ENCODE measurements at places on chromosomes 12 and 14.

GRCh38 chr12:57192920-57193319, 23.7 kb upstream of the NXPH4 start:
- DNase-seq, result no peak

DNA sequence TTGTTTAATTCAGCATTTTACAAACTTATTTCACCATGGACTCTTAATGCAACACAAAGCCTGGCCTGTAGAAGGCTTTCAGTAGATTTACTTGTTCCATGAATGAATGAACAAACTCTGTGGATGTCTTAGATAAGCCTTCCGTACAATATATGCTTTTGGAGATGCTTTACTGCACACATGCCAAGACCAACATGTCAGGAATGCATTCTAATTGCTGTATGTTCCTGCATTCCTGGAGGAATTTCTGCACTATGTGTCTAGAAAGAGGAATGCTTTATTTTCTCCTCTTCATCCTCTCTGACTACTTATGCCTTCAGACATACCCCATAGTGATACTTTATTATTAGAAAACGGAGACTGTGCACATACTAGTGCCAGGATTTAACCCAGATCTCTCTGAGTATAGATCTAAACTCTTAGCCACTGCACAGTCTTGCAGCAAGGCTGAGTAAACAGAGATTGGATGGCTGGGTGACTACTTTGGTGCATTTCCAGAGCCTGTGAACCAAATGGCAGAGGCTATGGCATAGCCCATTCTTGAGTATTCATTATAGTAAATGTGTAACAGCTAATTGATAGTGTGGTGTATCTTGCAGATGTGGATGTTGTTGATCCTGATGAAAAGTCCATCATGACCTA, 108.2 kb downstream of the SYNE2 start:
- no peak for DNase-seq

DNA sequence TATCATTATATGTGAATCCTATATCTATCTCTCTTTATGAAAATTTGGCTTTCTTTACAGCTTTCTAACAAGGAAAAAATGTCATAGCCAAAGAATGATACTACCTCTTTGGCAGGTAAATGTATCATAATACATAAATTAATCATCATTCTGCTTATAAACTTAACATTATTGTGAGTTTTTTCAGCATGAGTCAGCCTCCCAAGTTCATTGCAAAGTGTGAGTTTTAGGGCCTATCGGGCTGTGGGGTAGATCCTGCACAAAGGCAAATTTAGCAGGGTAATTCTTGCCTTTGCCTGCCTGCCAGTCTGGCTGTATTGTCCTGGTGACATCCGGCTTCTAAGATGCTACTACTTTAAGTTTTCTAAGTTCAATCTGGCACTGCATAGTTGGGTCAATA, 412.6 kb downstream of the MDGA2 start:
- DNase-seq, result no peak

GRCh38 chr12:105874121-105874520, 264.6 kb downstream of the NUAK1 start:
- DNase-seq, result no peak

DNA sequence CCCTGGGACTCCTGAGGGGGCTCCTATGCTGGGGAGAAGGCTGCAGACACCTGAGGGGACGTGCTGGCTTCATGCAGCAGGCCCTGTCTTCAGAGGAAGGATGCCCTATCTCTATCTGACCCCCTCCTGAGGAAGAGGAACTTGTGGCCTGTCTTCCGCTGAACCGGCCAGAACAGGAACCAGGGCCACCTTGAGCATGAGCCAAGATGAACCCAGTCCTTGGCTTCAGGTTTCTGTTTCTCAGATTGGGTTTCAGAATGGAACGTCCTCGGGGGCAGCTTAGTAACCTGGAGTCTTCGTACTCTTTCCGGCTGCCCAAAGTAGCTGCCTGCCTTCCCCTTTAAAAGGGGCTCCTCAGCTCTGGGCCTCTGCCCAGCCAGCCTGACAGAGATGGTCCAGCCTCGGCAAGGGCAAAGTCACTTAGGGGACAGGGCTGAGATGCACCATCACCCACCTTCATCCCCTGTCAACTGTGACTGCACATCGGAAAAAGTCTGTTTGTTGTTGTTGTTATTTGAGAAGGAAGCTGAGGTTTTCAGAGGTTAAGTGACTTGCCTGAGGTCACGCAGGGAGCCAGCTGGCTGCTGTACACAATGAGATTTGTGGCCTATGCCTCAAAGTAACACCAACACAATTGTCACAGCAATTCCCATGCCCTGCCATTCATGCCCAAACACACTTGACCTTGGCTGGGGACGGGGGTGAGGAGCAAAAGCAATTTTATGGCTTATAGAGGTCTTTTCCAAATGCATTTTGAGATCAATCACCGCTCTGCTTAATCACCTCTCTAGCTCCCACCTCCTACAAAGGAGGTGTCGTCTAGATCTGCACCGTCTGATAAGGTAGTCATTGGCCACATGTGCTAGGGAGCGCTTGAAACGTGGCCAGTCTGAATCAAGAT, 13.4 kb downstream of the ASB2 start:
- peak; percentile 86 for DNase-seq

GRCh38 chr14:68928770-68929550, 50.1 kb downstream of the ACTN1 start:
- DNase-seq, result no peak

DNA sequence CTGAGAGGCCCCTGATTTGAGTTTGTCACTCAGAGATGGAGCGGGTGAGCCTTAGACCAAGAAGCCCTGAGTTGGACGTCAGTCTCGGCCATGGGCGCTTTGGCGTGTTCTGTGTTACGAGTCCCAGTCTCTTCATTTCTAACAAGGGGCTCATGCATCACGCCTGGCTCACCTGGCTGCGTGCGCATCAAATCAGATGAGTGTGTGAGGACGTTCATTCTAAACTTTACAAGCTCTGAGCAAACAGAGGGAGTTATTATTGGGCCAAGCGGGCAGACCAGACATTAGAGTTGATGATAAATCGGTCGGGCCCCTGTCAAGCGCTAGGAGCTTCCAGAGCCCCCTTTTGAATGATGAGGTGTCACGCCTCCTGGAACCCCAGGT, 117.2 kb downstream of the CALM1 start:
- no peak for DNase-seq

GRCh38 chr12:119802472-119802871, 74.6 kb downstream of the CIT start:
- DNase-seq, result no peak

- DNase-seq, result no peak
Measured at GRCh38 chr12:107331471-107331870, 238.1 kb upstream of the CRY1 start.

DNA sequence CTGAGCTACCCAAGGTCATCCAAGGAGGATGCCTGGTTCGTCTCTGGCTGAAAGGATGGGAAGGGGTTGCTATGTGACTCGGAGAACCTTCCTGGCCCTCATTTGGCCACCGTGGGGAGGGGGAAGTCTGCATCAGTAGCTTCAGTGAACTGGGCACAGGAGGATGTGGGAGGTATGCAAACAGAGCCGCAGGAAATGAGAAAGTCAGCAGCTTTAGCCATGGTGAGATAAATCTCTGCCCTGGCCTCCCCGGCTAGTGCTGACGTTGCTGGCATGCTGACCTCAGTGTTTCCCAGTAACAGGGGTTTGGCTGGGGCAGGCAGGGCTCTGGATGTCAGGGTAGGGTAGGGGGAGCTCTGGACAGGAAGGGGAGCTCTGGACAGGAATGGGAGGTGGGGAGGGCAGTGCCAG, 2.3 kb upstream of the CEBPE start:
- peak; percentile 33 for DNase-seq

DNA sequence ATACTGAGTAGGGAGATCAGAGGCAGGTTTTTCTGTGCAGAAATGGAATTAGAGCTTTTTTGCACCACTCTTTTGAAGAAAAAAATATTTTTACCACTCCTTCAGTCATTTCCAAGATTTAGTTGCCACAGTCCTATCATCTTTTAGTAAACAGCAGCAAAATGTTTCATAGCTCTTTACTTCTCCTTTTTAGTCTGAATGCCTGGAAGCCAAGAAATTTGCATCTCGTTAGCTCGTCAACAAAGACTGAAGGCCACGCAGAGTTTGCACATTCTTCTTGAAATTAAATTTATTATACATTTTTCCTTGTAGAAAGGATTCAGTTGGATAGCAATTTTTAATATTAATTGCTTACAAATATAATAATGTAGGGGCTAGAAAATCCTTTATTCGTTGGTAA, 544.5 kb upstream of the ATP2B1 start:
- no peak for DNase-seq
